ENCODE measurements at places on chromosomes 6 and 20.

DNA sequence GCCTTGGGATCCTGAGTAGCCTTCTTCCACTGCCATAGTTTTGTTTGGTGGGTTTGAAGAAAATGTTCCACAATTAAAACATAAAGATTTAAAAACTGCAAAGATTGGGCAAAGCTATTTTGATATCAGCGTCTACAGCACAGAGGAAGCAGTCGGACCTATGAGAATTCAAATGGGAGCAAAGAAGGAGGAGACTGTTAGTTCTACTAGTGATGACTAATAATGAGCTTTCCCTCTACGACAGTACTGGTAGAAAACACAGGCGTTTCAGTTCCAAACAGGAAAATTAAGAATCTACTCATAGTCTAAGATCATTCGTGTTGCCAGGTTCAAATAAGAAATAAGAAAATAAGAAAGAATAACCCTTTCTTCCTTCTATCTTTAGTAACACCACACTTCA, 121.2 kb downstream of the INSM1 start:
- DNase-seq = no peak

GRCh38 chr20:18066421-18067333, 9.0 kb upstream of the OVOL2 start:
- DNase-seq = no peak

DNA sequence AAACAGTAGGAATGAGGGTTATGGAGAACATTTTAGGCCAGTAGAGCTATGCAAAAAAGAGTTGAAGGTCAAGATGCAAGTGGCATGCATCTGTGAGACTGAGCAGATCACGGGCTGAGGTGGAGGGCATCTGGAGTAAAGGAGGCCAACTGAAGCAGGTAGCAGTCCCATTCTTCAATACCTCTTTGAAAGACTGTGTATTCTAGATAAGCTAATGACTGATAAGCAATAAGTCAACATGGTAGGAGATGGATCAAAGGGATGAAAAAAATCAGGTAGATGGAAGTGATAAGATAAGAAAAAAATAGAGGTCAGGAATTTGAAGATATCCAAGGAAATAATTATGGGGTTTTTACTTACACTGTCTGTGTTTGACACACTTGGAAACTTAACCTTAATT, 55.6 kb downstream of the ARMC2 start:
- no peak for DNase-seq

DNA sequence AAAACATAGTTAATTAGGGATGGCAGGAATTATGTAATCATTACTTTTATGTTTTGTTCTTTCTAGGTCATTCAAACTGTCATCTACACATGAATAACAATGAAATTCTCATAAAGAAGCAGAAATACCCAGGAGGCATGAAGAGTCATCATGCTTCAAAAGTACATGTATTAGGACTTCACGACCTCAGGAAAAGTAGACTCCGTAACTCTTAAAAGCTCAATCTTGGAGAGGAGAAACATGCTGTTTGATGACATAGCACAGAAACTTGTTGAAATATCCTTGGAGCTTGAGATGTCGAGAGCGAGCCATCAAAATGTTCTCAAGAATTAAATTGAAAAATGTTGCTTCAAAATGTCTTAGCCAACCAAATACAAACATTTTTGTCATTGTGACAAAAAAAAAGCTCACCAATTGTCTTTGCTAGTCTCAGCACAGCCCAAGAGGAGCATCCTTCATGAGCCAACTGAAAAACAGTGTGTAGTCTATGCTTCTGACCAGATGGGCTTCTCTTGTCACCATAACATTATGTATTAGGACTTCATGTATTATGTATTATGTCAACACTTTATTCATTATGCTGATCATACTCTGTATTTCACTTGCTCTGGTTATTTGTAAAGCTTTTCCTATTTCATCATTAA, 28.2 kb upstream of the ANKEF1 start:
- DNase-seq = no peak

DNA sequence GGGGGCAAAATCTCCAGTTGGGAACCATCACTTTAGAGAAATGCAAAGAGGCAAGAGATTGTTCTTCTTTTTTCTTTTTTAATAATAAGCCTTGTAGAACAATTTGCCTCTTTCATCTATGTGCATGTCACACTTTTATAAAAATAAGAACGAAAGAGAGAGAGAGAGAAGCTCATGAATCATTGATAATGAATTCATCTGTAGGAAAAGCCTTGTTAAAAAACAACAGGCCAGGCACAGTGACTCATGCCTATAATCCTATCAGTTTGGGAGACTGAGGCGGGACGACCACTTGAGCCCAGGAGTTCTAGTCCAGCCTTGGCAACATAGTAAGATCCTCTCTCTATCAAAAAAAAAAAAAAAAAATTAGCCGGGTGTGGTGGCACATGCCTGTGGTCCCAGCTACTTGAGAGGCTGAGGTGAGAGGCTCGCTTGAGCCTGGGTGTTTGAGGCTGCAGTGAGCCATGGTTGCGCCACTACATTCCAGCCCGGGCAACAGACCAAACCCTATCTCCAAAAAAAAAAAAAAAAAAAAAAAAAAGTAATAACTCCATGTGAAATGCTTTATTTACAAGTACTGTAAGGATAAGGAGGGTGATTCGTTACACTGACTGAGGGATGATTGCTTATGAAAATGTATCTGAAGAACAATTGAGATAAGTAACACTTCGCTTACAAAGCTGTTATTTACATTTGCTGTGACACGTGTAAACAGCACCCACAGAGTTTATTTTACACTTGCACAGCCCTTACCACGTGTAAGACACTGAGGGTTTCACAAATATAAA, 6.0 kb downstream of the CCN5 start:
- DNase-seq = no peak

GRCh38 chr6:45577836-45578504, 200.2 kb upstream of the SUPT3H start:
- DNase-seq = no peak

GRCh38 chr6:93218096-93218495, 201.3 kb downstream of the EPHA7 start:
- no peak for DNase-seq

- no peak for DNase-seq
Observed at GRCh38 chr6:3227363-3228045, at the start of gene TUBB2B. Gene TUBB2B (minus strand): TSS chr6:3227653. CDS start chr6:3227543, 110 bp downstream.

DNA sequence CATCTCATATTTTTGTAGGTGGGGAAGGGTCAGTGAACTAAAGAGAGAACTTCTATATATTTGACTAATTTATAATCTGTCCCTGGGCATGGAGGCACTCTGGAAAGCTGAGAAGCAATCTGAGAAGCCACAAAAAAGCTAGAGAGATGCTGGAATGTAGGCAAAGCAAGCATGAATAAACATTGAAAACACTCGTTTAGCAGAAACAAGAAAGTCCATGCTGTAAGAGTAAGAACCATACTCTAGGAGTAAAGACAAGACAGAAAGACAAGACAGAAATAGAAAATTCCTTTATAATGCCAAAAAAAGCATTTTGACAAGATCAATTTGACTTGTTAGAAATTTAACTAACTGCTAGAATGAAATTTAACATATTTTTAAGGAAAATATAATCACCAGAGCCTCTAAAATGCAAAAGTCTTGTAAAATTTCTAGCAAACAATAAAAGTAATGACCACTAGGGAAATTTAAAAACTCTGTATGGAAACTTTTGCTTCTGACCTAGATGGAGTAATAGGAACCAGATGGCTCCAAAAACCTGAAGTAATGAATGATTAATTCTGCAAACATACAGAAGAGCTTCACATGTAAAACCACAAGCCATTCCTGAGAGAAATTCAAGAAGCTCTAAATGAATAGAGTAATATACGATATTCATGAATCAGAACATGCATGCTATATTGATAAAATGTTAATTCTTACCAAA, 625.7 kb upstream of the PTCHD4 start:
- no peak for DNase-seq

DNA sequence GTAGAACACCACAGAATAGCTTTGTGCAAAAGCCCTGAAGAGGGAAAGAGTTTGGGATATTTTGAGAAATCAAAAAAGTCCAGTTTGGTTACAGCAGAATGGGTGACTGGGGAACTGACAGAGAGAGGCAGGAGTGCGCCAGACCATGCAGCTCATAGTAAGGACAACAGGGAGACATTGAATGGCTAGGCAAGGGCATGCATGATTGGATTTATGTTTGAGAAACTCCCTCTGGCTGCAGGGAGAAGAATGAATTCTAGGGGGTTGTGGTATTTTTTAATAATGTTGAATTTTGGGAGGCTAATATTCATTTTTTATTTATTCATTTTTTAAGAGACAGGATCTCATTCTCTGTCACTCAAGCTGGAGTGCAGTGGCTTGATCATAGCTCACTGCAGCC, 49.9 kb downstream of the TGM2 start:
- no peak for DNase-seq

GRCh38 chr20:48421547-48421946, 406.3 kb downstream of the PREX1 start:
- DNase-seq = no peak

GRCh38 chr6:83597051-83597450, 84.7 kb downstream of the PRSS35 start:
- no peak for DNase-seq
